ENCODE measurements at places on chromosomes 2 and 18.

DNA sequence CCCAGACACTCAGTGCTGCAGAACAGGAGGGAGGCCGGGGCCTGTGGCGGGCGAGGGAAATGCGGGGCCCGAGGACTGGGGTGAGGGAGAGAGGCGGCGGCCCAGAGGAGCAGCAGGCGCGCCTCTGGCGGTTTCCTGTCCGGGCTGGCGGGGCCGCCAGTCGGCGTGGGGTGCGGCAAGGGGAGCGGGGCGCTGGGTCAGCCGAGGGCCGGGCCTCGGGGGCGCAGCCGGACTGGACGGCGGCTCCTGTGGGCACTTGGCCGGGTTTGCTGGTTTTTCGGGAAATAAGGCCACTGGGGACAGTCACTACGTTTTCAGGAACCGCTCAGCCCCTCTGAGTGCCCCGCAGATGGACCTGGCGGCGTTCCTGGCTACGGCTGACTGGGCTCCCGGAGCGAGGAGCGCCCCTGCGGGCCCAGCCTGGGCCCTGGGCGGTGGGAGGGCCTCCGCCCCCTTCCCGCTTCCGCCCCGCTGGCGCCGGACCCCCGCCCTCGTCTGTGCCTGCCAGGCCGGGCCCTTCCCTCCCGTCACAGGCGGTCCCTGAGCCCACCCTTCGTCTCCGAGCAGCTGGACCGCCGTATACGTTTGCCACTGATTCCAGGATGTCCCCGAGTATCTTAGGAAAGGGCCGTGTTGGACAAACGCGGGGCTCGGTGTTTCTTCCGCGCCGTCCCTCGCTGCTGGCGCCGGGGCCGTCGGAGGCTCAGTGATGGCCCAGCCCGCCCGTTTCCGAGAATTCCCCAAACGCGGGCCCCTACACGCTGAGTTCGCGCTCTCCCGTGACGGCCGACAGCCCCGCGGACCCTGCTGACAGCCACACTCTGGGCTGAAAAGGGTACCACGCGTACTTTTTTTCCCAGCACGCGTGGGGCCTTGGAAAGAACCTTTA is 84.6 kb downstream of the FAM210A start:
- no peak for DNase-seq

GRCh38 chr2:221792971-221793521 is 220.9 kb upstream of the EPHA4 start:
- DNase-seq: no peak

DNA sequence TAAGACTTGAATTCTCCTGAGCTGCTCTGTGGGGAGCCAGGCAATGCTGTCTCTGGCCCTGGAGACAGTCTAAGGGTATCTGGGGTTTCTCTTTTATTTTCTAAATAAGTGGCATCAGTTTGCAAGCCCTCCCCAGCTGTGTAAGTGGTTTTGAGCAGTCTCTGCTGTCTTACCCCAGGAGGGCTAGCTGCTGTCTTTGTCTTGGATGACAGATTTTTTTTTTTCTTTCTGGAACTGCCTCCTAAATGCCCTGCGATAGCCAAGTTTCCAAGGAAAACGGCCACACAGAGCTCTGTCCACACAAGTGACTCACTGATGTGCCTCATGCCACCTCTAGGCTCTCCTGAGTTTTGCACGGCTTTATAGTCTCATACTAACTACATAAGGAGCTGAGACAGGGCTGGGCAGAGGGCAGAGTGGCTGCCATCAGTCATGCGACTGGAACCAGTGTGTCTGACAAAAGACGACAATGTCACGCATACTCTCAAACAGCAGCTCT is 37.2 kb upstream of the THOC1 start:
- DNase-seq: no peak

- DNase-seq: no peak
Measured at GRCh38 chr2:37189452-37190153, 1.1 kb upstream of the SULT6B1 start.

DNA sequence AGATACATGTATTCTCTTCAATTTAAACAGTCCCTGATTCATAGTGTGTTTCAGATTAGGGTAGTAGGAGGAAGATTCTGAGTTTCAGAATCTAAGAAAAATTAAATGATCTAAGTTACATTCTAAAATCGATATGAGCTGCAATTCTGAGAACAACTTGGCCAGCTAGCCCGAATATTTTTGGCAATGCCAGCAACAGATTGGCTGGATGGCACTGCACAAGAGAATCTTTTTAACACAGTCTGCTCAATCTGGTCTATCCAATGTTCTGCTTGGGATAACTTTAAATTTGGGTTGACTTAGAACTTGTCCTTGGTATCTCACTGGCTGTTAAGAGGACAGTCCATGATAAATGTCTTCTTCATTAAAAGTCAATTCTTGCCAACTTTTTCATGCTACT is 853.9 kb downstream of the NRXN1 start:
- DNase-seq: no peak

- DNase-seq: peak; percentile 33
Measured at GRCh38 chr18:13216711-13217465, 1.7 kb upstream of the LDLRAD4 start.

DNA sequence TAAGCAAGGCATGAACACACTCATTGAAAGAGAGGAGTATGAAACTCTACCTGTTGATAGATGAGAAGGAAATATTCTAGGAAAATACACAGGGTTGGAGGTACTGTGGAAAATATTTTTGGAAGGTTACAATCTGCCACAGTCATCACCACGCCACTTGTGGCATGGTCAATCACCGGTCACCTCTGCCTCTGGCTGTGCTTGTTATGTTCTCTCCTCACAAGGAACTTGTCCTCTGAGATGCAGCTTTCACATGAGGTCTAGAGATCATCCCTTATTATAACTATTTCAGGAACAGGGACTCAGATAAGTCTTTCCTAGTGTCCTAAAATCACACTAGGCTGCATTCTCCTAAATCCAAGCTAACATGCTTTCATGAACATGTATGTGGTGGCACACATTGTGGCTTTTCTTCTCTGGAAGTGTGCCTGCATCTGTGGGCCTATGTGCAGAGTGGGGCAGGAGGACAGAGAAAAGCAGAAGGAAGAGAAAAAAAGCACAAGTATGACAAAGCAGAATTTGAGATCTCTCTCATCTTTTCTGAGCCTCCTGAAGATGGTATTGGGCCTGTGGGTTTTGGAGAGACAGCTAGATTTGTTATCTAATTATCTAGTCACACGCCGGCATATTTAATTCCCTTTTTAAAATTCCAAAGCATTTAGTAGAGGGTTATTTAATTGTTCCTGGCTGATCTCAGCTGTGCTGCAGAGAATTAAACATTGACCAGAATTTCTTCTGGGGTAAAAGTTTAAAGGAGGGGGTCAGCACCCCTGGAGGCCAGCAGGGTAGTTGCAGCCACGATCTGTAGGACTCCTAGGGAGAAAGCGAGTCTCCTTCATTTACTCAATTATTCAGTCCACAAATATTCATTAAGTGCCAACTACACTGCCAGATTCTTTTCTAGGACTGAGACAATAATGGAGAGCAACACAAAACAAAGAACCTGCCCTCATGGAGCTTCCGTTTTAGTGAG is 294.6 kb downstream of the RDH14 start:
- no peak for DNase-seq

DNA sequence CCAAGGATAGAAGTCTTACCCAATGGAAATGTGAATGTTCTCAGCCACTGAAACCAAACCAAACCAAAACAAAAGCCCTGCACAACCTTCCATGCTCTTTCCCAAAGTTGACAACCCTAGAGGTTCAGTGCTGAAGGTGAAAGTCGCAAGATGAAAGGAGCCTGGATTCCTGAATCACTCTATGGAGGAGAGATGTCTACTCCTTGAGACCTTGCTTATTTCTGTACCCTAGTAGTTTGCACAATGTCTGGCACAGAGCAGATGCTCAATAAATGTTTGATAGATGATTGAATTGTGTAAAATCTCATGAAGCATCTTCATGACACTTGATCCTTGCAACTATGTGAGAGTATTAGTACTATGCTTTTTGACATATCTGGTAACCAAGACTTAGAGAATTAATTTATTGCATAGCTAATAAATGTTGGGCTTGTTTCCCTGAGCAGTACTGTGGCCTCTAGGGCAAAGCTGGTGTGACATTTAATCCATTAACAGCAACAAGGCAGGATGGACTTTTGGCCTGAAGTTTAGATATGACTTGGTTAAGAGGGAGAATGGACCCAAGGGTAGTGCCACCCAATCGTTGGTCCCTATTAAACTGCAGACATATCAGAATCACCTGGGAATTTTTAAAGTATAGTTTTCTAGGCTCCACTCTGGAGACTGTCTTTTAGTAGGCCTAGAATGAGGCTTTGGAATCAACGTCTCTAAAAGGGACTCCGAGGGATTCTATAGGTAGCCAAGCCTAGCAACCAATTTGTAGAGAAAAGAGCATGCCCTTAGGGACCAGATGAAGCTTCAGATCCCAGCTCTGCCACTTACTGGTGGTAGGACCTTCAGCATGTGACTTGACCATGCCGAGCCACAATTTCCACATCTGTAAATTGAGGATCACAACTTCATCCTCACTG is 145.9 kb downstream of the DDX1 start:
- no peak for DNase-seq

DNA sequence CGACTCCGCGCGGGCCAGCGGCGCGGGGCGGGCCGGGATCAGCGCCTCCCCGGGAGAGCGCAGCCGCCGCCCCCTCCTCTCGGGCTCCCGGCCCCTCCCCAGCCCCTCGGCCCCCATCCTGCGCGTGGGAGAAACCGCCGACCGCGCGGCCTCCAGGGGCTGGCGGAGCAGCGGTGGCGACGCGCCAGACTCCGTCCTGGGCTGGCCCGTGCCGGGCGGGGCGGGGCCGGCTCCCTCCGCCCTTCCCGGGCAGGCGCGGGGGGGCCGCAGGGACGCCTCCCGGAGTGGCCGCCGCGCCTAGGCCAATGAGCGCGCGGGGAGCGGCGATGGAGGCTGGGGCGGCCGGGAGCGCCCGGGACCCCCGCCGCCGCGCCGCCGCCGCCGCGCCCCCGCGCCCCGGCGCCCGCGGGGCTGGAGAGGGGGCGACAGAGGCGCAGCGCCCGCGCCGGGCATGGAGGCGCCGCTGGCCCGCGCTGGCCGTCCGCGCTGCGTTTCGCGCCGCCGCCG is 49.1 kb downstream of the KCNIP3 start:
- no peak for DNase-seq

DNA sequence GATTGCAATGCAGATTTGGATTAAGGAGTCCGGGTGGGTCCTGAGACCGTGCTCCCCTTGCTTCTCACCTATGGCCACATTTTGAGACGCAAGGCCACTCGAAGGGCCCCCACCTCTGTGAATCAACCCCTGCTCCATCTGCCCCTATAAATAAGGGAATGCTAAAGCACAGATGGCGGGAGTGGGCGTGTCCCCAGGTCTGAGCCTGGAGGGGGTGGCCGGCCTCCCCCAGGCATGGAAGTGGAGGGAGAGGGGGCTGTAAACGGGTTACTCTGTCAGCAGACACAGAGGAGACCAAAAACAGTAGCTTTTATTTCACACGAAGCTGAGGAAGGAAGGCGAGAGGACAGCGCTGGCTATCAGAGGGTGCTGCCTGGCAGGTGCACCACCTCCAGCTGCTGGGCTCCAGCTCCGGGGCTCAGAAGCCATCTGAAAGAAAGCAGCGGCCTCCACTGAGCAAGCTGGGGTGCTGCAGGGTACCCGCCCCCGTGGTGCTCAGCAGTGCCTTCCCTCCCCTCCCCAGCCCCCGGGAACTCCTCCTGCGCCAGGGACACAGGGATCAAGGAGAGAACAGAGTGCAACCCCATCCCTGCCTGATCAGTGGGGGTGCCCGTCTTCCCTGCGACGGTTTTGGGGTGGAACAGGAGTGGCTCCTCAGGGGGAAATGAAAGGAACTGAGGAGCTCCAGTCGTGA is 56.7 kb upstream of the RAB6C start:
- peak; percentile 71 for DNase-seq

DNA sequence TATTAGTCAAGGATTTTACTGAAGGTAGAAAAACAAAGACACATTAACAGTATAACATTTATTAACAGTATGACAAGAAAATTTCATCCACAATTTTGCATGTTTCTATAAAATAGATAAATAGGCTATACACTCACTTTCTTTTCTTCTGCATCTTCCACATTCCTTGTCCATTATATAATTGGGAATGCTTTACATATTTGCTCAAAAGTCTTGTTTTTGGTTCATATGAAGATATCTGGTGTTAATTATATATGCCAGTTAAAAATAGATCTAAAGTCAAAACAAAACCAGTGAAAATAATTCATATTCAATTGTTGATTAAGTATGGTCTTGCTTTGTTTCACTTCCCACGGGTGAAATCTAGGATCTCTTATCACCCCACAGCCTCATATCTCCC is 53.4 kb downstream of the SERPINB7 start:
- no peak for DNase-seq

DNA sequence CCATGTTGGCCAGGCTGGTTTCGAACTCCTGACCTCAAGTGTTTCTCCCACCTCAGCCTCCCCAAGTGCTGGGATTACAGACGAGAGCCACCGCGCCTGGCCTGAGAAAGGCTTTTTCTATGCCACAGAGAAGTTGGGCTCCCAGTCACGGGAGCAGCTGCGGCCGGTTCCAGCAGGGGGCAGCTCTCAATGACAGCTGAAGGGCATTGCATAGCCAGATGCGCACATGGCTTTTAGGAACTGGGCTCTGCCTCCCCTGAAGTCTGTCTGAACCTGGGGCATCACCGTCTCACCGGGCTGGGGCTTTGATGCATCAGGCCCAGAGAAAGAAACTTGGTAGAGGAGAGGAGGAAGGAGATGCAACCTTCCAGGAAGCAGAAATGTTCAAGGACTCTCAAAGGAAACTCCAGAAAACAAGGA is 84.2 kb upstream of the LAPTM4A start:
- peak; percentile 89 for DNase-seq

- no peak for DNase-seq
Measured at GRCh38 chr2:84844141-84844540, 36.7 kb downstream of the TRABD2A start.

DNA sequence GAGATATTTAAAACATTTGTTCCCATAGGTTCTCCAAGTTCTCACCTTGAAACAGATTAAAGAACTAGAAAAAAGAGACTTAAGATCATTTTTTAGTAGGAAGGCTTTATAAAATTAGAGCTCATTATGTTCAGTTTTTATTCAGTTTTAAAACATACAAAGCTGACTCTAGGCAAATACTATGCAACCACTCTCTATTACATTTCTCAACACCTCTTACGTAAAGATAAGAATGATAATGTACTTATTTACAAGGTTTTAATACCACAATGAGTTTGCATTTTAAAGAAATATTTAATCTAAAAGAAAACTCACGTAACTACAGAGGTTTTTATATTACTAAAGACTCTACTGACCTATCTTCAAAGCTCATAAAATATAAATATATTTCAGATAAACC is 68.8 kb downstream of the TMEM131 start:
- no peak for DNase-seq

GRCh38 chr2:12361506-12361905 is 355.2 kb upstream of the TRIB2 start:
- DNase-seq: no peak

DNA sequence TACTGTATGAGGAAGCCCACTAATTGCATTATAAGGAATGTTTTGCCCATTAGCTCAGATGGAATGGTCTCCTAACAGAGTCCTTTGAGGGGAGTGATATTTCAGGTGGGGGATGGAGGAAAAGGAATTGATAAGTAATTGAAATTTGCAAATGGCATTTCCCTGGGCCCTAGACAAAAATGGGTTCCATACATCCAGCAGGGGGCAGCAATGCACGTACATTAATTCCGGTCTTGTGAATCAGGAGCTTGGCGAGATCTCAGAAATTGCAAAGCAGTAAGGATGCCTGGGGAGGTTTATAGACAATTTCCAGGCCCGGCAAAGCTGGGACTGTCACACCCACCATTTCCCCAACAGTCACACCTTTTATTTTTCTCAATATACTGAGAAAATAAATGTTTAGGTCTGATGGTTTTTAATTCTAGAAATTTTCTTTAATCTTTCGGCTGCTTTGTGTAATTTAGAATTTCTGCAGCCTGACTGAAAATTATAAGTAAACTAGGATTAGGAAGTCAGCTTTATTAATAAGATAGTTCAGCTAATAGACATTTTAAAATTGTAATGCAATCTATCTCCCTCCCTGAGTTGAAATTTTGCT is 122.8 kb downstream of the LYPD1 start:
- peak; percentile 75 for DNase-seq

Data from MM.1S (cell line).